ENCODE measurements at places on chromosomes 1 and 21. TPM values are rescaled to one million over a fixed set of nuclear protein-coding genes. Genes with fewer than 3 reads are reported as not detected.

DNA sequence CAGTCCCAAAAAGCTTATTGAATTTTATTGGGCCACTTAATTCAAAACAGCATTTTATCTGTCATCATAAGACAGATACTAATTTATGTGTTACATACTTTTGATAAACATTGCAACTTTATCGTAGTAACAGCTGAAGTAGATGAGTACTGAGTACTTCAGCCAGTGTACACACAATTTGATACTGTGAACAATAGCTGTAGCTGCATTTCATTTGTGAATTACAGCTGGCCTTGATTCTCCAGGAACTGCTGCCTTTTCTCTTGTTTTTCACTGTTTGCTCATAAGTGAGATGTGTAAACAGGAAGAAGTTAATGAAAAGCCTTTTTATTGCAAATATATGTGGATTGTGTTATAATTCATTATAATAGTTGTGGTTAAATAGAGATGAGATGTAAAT is 10.2 kb downstream of the UAP1 start:
- DNase-seq: no peak

DNA sequence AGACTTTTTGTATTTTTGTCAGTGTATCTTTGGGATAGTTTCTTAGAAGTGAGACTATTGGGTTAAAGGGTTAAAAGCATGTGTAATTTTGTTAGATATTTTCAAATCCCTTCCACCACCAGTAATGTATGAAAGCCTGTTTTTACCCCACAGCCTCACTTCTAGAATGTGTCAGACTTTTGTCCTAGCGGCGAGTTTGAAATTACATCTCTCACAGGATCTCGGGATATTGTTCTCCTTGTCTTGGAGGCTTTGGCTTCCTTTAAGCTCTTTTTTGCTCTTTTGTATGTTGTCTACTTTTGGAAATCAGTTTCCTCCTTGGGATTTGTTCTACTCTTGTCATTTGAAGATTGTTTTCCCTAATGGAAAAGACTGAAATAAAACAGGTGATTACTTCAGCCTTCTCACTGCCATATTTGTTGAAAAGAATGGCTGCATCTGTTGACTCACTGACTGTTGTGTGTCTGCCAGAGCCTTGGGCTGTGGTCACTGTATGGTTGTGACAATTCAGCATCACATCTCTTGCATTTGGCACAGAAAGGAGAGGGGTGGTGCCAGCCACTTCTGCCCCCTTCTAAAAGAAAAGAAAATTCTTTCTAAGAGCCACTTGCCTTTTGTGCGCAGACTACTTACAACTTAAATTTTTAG is 22.6 kb downstream of the ST3GAL3 start:
- DNase-seq: no peak

DNA sequence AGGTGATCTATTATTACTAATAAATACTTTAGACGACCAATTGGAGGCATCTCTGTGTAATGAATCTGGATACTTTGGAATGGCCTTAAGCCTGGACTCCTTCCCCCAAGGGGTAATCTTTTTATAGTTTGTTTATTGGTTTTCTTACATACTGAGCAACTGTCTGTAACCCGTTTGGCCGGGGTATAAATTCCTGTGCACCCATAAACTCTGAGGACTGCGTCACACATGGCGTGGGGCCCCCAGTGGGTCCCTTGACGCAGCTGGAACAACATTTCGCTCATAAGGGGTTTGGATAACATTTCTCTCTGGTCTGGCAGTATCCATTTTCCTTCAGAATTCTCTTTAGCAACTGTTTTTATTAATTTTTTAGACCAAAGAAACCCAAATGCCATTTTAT is 26.5 kb downstream of the SCCPDH start:
- no peak for DNase-seq

DNA sequence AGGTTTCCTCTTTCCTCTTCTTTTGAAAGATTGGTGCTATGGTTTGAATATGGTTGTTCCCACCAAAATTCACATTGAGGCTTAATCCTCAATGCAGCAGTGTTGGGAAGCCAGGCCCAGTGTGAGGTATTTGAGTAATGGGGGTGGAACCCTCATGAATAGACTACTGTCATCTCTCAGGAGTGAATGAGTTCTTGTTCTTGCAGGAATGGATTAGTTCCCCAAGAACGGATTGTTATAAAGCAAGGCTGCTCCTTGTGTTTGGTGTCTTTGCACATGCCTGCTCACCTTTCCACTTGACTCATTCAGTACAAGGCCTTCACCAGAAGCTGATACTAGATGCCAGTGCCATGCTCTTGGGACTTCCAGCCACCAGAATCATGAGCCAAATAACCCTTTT is 223.2 kb downstream of the BACH1 start:
- DNase-seq: no peak

The TENT5C gene
- total RNA-seq: 14.9 TPM

GRCh38 chr1:29370067-29370466 is 133.7 kb downstream of the PTPRU start:
- DNase-seq: no peak

The ACTRT2 gene
- total RNA-seq: not detected

The BTBD8 gene
- 4.0 TPM for total RNA-seq

The EXOSC10 gene
- total RNA-seq: 17.1 TPM

Measured in left ventricle myocardium inferior (tissue), 1 donor.